ENCODE measurements at places on chromosomes 13 and 19.

DNA sequence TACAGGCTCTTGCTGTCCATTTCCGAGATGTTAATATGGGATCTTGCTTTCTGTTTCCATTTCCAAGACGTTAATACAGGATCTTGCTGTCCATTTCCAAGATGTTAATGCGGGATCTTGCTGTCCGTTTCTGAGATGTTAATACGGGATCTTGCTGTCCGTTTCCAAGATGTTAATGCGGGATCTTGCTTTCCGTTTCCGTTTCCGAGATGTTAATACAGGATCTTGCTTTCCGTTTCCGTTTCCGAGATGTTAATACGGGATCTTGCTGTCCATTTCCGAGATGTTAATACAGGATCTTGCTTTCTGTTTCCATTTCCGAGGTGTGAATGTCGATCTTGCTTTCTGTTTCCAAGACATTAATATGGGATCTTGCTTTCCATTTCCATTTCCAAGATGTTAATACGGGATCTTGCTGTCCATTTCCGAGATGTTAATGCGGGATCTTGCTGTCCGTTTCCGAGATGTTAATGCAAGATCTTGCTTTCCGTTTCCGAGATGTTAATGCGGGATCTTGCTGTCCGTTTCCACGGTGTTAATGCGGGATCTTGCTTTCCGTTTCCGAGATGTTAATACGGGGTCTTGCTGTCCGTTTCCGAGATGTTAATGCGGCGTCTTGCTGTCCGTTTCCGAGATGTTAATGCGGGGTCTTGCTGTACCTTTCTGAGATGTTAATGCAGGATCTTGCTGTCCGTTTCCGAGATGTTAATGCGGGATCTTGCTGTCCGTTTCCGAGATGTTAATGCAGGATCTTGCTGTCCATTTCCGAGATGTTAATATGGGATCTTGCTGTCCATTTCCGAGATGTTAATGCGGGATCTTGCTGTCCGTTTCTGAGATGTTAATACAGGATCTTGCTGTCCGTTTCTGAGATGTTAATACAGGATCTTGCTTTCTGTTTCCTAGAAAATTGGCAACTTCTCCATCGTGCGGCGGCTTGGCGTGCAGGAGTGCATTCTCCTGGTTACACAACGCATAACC, 38.3 kb downstream of the PEX11G start:
- DNase-seq = no peak

- DNase-seq = no peak
Measured at GRCh38 chr13:112608212-112608611, 20.3 kb upstream of the TUBGCP3 start.

- DNase-seq = no peak
Measured at GRCh38 chr19:23969630-23970029, 54.9 kb downstream of the ZNF726 start.

DNA sequence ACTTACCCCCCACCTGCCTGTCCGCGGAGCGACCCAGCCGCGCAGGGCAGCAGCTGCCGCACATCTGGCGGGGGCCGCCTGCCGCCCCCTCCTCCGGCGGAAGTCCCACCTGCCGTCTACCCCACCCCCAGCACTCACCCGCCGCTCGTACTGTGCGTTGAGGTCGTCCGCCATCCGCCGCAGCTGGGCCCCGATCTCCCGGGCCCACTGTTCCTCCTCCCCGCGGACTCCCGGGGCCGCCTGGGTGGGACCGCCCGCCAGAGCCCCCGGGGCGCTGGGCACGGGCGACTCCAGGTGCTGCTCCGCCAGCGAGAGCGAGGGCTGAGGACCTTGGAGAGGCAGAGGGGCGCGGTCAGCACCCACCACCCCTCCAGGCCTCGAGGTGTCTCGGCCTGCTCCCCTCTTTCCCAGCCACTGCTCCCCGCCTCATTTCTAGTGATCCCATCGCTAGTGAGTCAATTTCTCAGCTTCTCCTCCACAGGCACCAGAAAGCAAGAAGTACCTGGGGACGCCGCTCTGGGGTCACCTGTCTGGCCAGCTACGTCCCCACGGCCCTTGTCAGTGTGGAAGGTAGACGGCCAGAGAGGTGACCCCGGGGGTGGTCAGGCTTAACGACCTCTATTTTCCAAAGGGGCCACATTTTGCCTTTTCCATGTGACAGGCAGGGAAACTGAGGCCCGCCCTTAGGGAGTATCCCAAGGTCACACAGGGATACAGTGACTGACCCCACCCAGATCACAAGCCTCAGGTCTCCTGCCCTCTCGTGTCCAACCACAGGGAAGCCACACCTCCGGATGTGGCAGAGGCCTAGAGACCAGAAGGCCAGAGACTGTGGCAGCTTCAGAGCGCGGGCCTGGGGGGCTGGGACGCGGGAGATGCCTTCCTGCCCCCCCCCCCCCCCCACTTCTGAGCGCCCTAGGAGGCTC, 4.3 kb downstream of the BBC3 start:
- peak; percentile 70 for DNase-seq

GRCh38 chr13:23654111-23655110, 84.2 kb downstream of the TNFRSF19 start:
- DNase-seq = no peak

GRCh38 chr19:51688671-51689571, 4.2 kb upstream of the SPACA6 start:
- peak; percentile 89 for DNase-seq

DNA sequence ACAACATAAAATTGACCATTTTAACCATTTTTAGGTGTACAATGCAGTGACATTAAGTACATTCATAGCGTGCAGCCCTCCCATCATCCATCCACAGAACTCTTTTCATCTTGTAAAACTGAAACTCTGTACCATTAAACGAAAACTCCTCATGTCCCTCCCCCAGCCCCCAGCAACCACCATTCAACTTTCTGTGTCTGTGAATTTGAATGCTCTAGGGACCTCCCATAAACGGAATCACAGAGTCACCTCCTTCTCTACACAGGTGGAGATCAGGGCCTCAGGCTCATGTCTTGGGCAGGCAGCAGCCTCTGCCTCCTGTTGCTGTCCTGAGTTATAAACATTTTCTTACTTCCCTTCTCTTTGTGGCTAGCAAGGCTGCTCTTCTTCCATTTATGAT, 7.3 kb upstream of the CCNE1 start:
- DNase-seq = no peak

GRCh38 chr13:33033986-33034385, 17.8 kb downstream of the KL start:
- DNase-seq = no peak

DNA sequence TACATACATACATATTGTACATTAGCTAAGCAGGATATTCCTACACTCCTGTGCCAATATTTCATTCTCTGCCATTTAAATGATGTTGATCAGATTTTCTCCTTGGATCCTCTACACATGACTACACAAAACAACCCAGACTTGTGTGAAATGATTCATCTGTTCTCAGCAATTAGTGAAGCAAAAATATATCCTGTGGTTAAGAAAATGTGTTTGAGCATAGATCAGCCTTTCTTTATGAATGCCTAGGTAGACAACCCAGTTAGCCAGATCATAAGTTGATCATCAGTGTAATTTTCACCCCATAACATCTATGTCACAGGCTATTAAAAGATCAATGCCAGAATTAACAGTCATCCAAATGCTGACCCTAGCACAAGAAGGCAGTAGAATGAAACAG, 275.2 kb upstream of the EDNRB start:
- no peak for DNase-seq

DNA sequence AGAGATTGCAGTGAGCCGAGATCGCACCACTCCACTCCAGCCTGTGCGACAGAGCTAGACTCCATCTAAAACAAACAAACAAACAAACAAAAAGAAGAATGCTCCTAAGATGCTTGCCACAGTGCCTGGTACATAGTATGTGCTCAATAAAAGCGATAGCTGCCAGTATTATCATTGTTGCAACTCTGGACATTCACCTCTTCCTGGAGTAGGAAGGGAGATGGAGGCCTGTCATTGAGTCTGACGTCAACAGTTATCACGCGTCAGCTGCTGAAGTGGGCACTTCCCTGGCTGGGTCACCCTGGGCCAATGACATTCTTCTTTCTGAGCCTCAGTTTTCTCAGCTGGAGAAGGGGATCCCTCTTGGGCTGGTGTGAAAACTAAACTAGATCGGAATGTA, 4.2 kb upstream of the PLAUR start:
- no peak for DNase-seq

- no peak for DNase-seq
Measured at GRCh38 chr13:114309086-114309485, 5.2 kb upstream of the CHAMP1 start.

GRCh38 chr13:78299832-78300623, 303.3 kb downstream of the POU4F1 start:
- DNase-seq = no peak

DNA sequence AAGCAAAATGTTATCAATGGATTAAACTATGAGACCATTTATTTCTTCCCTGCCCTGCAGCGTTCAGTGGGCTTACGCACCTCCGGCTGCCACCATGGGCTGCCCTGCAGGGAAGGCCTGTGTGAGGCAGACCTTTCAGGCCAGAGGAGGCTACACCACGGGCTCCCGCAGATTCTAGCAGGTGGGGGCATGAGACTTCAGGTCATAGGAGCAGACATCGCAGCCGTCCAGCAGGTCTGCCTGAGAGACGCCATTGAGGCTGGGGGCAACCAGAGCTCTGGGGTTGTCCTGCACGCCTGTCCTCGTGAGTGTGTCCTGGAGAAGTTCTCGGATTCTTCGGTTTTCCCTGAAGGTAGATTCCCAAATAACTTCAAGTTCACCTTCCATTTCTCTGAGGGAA, 9.4 kb upstream of the SLC7A9 start:
- no peak for DNase-seq

- no peak for DNase-seq
Measured at GRCh38 chr13:21871919-21872318, 201.0 kb downstream of the FGF9 start.
